Stimulated activated naive CD4-positive, alpha-beta T cell treated with Interleukin-2 at 50 U/mL for 16 hours (primary cell): ENCODE measurements at places on chromosomes 5 and 9.
A peak's percentile ranks its signal among the peaks of the same experiment; 100 is the strongest.

DNA sequence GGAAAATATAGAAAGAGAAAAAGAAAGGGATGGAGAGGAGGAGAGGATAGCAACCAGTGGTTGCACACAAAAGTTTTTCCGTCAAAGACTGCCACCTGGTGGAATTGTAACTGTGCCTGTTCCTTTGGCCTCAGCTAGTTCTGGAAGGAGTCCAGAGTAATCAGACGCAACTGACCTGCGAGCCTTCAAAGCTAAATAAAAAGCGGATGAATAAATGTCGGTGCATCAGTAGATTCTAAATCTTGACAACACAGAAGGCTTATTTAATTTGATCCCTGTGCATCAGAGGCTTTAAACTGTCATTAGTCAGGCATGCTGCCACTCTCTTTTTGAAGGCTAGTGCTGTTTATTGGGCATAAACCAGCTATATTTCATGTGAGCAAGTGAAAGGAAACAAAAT is 132.9 kb upstream of the ACO1 start:
- DNase-seq: peak; percentile 8

DNA sequence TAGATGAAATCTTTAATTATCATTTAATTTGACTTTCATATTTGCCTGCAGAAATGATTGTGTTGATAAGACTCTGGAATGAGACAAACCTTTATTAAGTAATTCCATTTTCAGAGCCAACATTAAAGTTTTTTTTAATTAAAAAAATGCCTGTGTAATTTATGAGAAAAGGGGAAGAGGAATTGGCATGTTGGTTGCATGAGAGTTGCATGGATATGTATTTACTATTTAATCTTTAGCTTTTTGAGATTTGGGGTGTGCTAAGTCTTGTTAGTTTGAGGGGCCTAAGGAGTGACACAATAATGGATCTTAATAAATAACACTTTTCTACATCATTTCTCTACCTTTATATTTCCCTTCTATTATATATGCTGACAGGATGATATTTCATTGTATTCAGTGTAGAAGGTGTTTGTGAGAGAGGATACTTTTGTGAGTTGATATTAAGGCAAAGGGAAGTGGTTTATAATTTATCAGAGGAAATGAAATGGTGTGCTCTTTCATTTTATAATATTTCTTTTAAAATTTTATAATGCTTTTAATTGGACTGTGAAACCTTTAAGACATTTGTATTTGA is 54.9 kb downstream of the PIK3R1 start:
- no peak for DNase-seq

DNA sequence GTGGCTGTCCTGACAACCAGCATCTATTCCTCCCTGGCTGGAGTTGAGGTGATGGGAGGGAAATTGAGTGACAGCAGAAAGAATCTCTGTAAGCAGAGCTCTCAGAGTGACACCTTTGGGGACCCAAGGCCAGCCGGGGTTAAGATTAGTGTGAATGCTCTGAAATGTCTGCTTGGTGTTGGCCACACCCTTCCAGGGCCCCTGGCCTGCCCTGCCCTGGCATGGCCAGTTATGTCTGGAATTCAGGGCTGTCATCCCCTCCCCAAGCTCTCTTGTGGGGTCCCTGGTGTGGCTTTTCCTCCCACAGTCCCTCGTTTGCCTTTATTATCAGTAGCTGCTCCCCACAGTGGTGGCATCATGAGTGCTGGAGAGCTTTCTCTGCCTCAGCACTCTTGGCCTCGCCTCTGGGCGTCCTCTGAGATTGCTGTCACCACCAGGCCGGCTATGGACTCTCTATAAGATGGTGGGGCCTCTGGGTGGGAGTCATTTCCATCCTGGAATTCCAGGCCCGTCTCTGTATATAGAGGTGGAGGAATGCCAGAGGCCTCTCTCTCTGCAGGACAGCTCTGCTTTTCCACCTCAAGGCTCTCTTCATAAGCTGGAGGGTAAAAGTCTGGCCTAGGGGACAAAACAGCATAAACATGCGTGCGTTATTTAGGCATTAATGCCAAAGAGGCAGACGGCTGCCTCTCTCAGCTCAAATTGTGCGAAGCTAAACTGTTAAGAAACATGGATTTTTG is 3.6 kb downstream of the TMEM252 start:
- no peak for DNase-seq

GRCh38 chr5:140242099-140242498 is 60.8 kb downstream of the PFDN1 start:
- no peak for DNase-seq

- no peak for DNase-seq
Observed at GRCh38 chr9:35725362-35725761, 6.6 kb downstream of the TLN1 start.

DNA sequence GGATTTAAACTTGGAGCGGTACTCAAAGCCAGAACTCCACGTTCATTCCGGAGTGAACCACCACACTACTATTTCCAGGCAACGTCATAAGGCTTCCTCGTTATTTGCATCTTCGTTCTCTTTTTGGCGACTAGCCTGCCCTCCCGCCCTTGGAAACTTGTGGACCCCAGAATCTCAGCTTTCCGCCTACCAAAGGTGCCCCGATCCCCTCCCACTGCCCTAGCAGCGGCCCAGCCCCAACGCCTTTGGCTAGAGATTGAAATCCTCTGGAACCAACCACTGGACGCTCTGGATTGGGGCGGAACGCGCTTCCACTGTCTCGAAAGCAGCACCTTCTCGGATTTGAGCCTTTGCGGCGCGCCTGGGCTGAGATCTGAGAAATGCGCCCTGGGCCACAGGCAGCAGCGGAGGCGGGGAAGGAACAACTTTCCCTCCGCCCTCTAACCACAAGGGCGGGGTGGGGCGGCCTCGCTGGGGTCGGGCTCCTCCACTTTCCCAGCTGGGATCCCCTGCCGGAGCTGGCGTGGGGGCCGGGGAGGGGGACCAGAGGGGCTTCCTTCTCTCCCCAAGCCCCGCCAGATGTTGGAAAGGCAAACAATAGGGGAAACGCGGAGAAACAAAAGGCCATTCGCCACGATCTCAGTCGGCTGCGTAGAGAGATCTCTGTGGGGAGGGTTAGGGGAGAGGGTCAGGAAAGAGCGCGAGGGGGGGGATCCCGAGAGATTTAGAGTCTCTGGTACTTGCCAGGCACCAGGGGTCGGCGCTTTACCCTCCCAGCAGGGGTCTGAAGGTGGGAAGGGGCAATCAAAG is 1.3 kb downstream of the MOB3B start:
- DNase-seq: peak; percentile 39
